ENCODE measurements at places on chromosomes 4 and X.

- H3K4me1 ChIP-seq, result no peaks in the 10 kb centered on the region
- peak overlapping the region; percentile 84 for H3K4me3 ChIP-seq
- no peak for DNase-seq
- H3K27me3 ChIP-seq, result no peaks in the 10 kb centered on the region
- H3K36me3 ChIP-seq, result peaks cover 14% of the 10 kb centered on the region
Observed at GRCh38 chrX:11111947-11112346, 815 bp downstream of the HCCS start.

- H3K36me3 ChIP-seq, result no peaks in the 10 kb centered on the region
- H3K27ac ChIP-seq, result peak overlapping the region; percentile 75
- H3K4me3 ChIP-seq, result peak overlapping the region; percentile 78
- no peaks in the 10 kb centered on the region for H3K4me1 ChIP-seq
Observed at GRCh38 chrX:130267956-130268448, 697 bp downstream of the ZNF280C start.

- H3K4me1 ChIP-seq, result no peaks in the 10 kb centered on the region
- DNase-seq, result no peak
- no peak overlapping the region for H3K4me3 ChIP-seq
- H3K27me3 ChIP-seq, result no peaks in the 10 kb centered on the region
- H3K36me3 ChIP-seq, result no peaks in the 10 kb centered on the region
- H3K27ac ChIP-seq, result no peak overlapping the region
Observed at GRCh38 chrX:126770179-126770578, 49.4 kb upstream of the PRR32 start.

DNA sequence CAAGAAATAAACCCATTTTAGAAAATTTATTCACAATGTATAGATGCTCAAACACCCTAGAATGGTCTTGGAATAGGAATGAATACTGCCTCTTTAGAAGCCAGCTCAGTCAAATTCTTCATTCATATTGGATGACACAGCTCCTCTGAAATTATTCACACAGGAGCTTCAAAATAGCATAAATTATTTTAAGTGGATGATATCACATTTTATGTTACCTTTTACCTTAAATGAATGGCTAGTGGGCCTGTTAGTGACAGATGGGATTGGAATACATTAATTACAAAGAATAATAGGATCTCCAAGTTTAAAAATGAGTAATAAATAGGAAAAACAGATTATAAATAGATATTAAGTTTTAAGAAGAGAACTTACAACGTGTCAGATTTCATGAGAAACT is 184.4 kb downstream of the GABRB1 start:
- no peaks in the 10 kb centered on the region for H3K4me1 ChIP-seq
- H3K36me3 ChIP-seq, result no peaks in the 10 kb centered on the region
- no peak overlapping the region for H3K27ac ChIP-seq

DNA sequence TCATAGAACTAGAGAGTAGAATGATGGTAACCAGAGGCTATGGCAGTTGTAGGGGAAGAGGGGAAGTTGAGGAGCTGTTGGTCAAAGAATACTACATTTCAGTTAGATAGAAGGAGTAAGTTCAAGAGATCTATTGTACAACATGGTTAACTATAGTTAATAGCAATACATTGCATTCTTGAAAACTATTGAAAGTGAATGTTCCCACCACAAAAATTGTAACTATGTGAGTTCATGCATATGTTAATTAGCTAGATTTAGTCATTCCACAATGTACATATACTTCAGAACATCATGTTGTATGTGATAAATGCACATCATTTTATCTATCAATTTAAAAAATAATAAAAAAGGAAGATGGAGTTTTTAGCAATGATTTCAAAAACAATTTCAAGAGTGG is 125.3 kb upstream of the IL15 start:
- DNase-seq, result no peak
- no peak overlapping the region for H3K4me3 ChIP-seq
- no peaks in the 10 kb centered on the region for H3K36me3 ChIP-seq
- no peaks in the 10 kb centered on the region for H3K4me1 ChIP-seq

DNA sequence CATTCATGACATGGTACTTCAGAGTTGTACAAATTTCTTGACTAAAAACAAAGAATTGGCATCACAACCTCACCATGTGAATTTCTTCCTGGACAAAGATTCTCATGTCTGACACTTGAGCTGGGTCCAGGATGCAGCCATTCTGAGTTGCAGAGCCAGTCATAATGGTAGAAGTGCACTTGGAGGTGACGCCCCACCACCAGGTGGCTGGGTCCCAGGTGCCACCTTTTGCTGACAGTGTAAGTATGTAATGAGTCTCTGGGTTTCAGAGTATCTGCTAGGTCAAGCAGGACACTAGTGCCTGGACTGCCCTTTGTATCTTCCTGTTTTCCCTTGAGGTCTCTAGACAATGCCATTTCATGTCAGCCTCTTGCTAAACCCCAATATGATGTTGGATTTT is 36.6 kb upstream of the WDR1 start:
- no peaks in the 10 kb centered on the region for H3K27me3 ChIP-seq
- no peaks in the 10 kb centered on the region for H3K36me3 ChIP-seq
- DNase-seq, result no peak
- no peak overlapping the region for H3K4me3 ChIP-seq

DNA sequence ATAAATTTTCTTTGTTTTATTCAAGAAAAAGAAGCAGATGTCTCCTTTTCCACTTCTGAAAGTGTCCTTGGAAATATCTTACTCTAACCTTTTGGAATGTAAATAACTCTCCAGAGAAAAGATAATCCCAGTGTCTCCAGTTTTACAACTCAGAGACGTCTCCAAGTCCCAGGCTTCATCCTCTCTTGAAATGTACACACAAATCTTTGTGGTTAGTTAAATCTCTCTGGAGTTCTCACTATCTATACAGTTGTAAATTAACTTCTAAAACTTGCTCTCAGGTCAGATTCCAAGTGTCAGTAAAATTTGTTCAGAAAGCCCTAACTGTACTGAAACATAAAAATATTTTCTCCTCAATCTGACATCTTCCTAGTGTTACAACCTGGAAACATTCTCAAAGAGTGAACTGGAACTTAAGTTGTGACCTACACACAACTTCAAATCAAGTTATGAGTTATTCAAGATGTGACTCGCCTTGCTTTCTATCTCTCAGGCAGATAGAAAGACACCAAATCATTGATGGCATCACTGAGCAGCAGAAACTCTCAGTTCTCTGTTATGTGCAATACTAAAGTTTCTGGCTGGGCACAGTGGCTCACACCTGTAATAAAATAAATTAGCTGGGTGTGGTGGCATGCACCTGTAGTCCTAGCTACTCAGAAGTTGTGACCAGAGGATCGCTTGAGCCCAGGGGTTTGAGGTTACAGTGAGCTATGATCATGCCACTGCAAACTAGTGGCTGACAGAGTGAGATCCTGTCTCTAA is 284.2 kb downstream of the RCHY1 start:
- no peak overlapping the region for H3K4me3 ChIP-seq
- DNase-seq, result no peak
- no peaks in the 10 kb centered on the region for H3K27me3 ChIP-seq

DNA sequence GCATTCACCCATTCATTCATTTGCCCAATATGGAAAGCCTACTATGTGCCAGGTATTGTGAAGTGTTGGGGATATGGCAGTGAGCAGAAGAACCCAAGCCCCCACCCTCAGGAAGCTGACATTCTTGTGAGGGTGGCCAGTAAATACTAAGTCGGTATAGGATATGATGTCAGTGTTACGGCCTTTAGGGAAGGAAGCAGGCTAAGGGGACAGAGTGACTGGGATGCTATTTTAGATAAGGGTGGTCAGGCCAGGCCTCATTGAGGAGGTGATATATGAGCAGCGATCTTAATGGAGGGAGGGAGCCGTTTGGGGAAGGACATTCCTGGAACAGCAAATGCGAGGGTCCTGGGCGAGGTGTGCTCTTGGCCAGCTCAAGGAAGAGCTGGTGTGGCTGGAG is 2.0 kb downstream of the ATP6AP1 start:
- H3K36me3 ChIP-seq, result peaks cover 11% of the 10 kb centered on the region
- no peak overlapping the region for H3K27ac ChIP-seq
- H3K4me3 ChIP-seq, result no peak overlapping the region
- H3K27me3 ChIP-seq, result no peaks in the 10 kb centered on the region
- no peaks in the 10 kb centered on the region for H3K4me1 ChIP-seq

- DNase-seq, result no peak
- no peaks in the 10 kb centered on the region for H3K36me3 ChIP-seq
- H3K4me3 ChIP-seq, result no peak overlapping the region
- no peaks in the 10 kb centered on the region for H3K27me3 ChIP-seq
- H3K4me1 ChIP-seq, result no peaks in the 10 kb centered on the region
Observed at GRCh38 chr4:127759893-127760292, 22.2 kb upstream of the HSPA4L start.

DNA sequence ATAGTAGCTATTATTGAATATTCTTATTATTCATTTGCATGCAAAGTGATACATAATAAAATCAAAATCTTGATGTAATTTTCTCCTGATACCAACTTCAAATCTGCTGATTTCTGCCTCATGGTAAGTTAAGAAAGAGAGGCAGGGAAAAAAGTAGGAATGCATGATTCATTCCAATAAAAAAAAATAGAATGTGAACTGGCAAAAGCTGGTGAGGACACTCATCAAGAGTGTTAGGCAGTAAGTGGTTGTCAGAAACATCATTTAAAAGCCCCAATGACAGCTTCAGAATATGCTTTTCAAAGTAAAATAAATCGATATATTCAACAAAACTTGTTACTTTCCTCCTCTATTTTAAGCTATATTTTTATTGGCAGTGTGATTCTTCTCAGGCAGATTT is 979.1 kb downstream of the TECRL start:
- H3K27ac ChIP-seq, result no peak overlapping the region
- H3K27me3 ChIP-seq, result no peaks in the 10 kb centered on the region
- H3K4me1 ChIP-seq, result no peaks in the 10 kb centered on the region
- no peak overlapping the region for H3K4me3 ChIP-seq

- H3K27me3 ChIP-seq, result no peaks in the 10 kb centered on the region
- no peak overlapping the region for H3K27ac ChIP-seq
- peaks cover 3% of the 10 kb centered on the region for H3K4me1 ChIP-seq
- no peaks in the 10 kb centered on the region for H3K36me3 ChIP-seq
- no peak for DNase-seq
Observed at GRCh38 chr4:124486423-124486822, 226.1 kb downstream of the ANKRD50 start.

DNA sequence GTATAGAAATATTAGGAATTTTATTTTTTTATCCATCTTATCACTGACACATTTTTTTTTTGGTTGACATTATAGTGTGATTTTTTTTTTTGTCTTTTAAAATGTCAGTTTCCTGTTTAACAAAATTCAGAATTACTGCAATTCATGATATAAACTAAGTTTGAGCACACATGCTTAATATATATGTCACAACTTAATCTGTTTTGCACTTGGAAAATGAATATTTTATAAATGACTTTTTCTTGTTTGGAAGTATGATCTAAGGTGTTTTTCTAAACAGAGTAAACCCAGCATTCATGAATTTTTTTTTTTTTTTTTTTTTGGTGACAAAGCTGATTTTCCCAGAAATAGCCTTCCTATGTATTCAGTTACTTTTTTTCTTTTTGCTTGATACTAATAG is 2.4 kb downstream of the SMARCA5 start:
- peaks cover 21% of the 10 kb centered on the region for H3K36me3 ChIP-seq
- no peak for DNase-seq
- no peak overlapping the region for H3K27ac ChIP-seq
- H3K4me1 ChIP-seq, result no peaks in the 10 kb centered on the region
- 0 out of 2 replicates have a peak overlapping the region, but pooled peaks have one; percentile 4 for H3K4me3 ChIP-seq

GRCh38 chr4:145735347-145735675 is 55.4 kb downstream of the C4orf51 start:
- no peak for DNase-seq
- H3K27me3 ChIP-seq, result no peaks in the 10 kb centered on the region
- H3K27ac ChIP-seq, result no peak overlapping the region
- no peaks in the 10 kb centered on the region for H3K36me3 ChIP-seq
- no peak overlapping the region for H3K4me3 ChIP-seq

DNA sequence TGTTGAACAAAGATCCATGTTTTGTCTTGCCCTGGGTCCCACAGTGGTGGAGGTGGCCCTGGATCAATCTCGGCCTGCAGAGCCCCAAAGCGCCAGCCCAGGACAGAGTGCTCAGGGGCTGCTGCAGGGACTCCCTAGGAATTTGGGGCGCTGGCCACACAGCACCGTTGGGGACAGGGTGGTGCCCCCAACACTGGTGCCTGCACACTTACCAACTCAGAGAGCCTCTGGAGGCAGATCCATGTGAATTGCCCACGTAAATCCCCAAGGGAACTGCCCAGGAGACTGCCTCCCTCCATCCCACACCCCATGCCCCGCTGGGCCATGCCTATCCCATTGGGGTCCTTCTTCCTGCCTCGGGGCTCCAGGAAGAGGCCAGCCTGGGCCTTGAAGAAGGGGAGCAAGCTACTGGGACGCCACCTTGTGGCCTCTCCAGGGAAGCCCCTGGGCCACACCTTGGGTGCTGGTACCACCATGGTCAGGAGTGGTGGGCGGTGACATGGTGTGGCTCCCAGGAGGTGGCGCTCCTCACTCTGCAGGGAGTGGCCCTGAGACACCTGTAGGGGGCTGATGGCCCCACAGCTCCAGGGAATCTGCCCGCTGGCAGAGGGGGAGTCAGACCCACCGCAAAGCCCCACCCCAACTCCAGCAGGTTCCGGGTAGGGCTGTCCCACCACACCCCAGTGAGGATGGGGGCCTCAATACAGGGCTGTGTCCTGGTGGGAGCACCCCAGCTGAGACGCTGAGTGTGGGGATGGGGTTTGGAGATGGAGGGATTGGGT is 22.8 kb downstream of the CFAP99 start:
- no peaks in the 10 kb centered on the region for H3K4me1 ChIP-seq
- H3K27ac ChIP-seq, result no peak overlapping the region
- DNase-seq, result peak; percentile 91
- H3K36me3 ChIP-seq, result no peaks in the 10 kb centered on the region

GRCh38 chrX:50827996-50828395 is 14.0 kb upstream of the SHROOM4 start:
- no peak overlapping the region for H3K4me3 ChIP-seq
- H3K27me3 ChIP-seq, result no peaks in the 10 kb centered on the region
- no peak overlapping the region for H3K27ac ChIP-seq
- no peaks in the 10 kb centered on the region for H3K4me1 ChIP-seq
- no peaks in the 10 kb centered on the region for H3K36me3 ChIP-seq
- DNase-seq, result no peak

DNA sequence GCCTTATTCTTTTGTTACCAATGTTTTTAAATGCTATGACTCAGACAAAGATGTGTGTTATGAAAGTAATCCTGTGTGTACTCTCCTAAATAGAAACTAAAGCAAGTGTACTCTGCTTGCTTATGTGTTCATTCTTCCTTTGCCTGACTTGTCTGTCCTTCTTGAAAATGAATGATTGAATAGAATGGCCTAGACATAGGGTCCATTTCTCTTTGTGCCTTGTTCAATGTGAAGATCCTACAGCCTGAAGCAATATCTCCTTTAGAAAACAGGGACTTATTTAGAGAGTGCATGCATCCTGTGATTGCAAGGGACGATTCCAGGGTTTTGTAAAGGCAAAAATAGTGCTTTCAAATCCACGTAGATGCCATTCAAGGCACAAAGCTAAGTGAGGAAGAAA is 343.6 kb upstream of the TACR3 start:
- no peak overlapping the region for H3K27ac ChIP-seq
- H3K4me3 ChIP-seq, result no peak overlapping the region
- H3K27me3 ChIP-seq, result no peaks in the 10 kb centered on the region
- no peaks in the 10 kb centered on the region for H3K36me3 ChIP-seq

- H3K27me3 ChIP-seq, result no peaks in the 10 kb centered on the region
- H3K36me3 ChIP-seq, result no peaks in the 10 kb centered on the region
- H3K4me1 ChIP-seq, result no peaks in the 10 kb centered on the region
- H3K27ac ChIP-seq, result no peak overlapping the region
- no peak overlapping the region for H3K4me3 ChIP-seq
- DNase-seq, result no peak
Observed at GRCh38 chr4:155611501-155611900, 55.1 kb upstream of the GUCY1A1 start.

- no peak overlapping the region for H3K4me3 ChIP-seq
- H3K36me3 ChIP-seq, result no peaks in the 10 kb centered on the region
- no peak for DNase-seq
- H3K4me1 ChIP-seq, result peaks cover 3% of the 10 kb centered on the region
Observed at GRCh38 chrX:118353081-118353850, 7.4 kb downstream of the WDR44 start.

All from H1 (cell line).